SK-MEL-5 (cell line): ENCODE measurements at places on chromosomes 5 and 9. TPM values are rescaled to one million over a fixed set of nuclear protein-coding genes. Genes with fewer than 3 reads are reported as not detected.

PCDHB16 gene
- 0.55 and 0.75 TPM in 2 replicates for total RNA-seq

SLC25A48 gene
- total RNA-seq, result 0.05 TPM in 1 of 2 replicates, not detected in the other

HTR4 gene
- not detected in 2 replicates for total RNA-seq

SLC36A2 gene
- not detected in 2 replicates for total RNA-seq

OCLN gene
- total RNA-seq, result 10.9 and 11.9 TPM in 2 replicates

CCL27 gene
- total RNA-seq, result not detected in 2 replicates

PCDHGB1 gene
- 1.2 and 1.6 TPM in 2 replicates for total RNA-seq

FOXD1 gene
- total RNA-seq, result 5.3 and 13.1 TPM in 2 replicates

SPINK1 gene
- 12.1 and 13.5 TPM in 2 replicates for total RNA-seq

GABRP gene
- total RNA-seq, result not detected in 2 replicates

GLRA1 gene
- total RNA-seq, result not detected in 2 replicates

SLC35D2 gene
- 48.7 and 54.5 TPM in 2 replicates for total RNA-seq

DNA sequence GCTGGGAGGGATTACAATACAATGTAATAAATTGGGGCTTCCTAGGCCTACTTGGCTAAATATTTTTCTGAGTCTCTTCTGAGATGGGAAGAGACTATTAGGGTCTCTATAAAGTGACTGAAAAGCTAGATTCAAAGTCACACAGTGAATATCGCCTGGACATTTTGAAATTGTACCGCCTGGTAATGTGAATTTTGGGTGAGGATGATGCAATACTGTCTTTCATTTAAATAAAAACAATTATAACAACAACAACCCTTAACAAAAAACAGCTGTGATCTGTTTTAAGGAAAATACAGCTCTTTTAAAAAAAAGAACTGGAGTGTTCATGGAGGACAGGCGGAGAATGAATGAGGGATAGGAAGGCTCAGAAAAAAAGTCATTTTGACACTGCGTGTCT is 615.0 kb downstream of the RAB3C start:
- DNase-seq, result no peak

GRCh38 chr5:93079046-93079445 is 502.0 kb downstream of the NR2F1-AS1 start:
- DNase-seq, result no peak

- DNase-seq, result no peak
Observed at GRCh38 chr5:98106116-98107031, 667.1 kb upstream of the RGMB start.

- no peak for DNase-seq
Observed at GRCh38 chr9:36191290-36191645, 547 bp downstream of the CLTA start.

GRCh38 chr9:75664597-75664996 is 225.9 kb upstream of the PCSK5 start:
- DNase-seq, result no peak

GRCh38 chr5:109868737-109869136 is 179.0 kb downstream of the MAN2A1 start:
- DNase-seq, result no peak

GRCh38 chr9:4235871-4236804 is 63.7 kb downstream of the GLIS3 start:
- peak; percentile 3 for DNase-seq

GRCh38 chr5:105940181-105940580 is 1730.6 kb downstream of the EFNA5 start:
- DNase-seq, result no peak

- no peak for DNase-seq
Observed at GRCh38 chr5:128645581-128645980, 107.5 kb upstream of the FBN2 start.

DNA sequence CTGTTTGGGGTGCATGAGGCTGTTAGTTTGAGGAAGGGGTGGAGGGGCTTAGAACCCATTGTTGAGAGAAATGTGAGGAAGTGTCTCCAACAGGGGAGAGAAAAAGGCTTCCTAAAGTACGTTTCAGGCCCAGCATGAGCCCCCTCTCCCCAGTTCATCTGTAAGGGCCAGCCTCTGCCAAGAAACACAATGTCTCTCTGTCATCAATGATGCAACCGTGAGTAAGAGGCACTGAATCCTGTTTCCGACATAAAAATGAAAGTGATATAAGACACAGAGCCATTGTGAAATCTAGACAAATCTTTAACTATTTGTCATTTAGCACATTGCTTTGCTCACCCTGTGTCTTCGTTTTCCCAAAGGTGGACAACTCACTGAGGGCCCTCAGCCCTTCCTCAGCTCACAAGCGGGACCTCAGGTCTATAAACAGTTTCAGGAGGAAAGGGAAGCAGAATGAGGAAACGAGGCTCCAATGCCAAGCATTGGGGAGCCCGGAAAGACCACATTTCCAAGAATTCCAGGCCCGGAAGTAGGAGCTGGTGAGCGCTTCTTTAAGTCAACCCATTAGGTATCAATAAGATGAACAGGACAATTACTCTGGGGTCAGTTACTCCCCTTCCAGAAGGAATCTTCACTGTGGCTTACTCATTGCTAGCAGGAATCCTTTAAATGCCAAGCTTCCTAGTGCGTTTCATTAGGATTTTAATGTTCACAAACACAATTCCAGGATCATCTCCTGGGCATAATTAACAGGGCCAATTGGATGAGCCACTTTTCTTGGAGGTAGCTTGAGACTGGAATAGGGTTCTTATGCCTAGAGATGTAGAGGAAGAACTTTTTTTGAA is 59.0 kb upstream of the KLF4 start:
- peak; percentile 74 for DNase-seq

DNA sequence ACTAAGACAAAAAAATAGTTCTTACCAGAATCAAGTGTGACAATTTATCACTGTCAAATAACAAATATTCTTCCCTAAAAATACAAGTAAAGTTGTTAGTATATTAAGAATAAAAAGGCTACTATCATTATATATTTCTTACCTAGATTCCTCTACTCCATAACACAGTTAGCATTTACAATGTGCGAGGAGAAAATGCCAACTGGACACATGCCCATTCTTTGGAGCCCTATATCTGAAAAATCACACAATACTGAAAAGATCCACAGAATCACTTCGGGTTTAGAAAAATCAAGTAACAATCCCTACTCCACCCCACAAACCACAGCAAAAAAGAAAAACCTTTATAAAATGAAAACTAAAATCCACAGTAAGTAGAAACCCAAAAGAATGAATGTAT is 70.9 kb downstream of the PKD2L2 start:
- no peak for DNase-seq

GRCh38 chr5:61252643-61252925 is 79.5 kb upstream of the ZSWIM6 start:
- DNase-seq, result no peak

DNA sequence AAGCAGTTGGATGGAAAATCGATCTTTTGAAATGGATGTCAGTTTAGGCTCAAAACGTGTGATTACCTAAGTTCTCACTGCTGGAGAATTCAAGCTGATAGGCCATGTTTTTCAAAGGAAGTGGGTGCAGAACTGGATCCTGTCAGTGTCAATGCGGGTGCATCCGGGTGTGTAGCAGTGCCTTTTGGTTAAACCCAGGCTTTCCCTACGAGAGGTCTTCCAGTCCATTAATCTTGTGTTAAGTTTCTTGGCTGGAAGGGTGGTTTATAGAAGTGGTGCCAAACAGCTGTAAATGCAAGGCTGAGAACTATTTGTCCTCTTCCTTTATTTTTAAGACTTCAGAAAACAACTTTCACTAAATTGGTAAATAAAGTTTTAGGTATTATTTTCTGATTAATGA is 71.9 kb downstream of the DAPK1 start:
- DNase-seq, result no peak

DNA sequence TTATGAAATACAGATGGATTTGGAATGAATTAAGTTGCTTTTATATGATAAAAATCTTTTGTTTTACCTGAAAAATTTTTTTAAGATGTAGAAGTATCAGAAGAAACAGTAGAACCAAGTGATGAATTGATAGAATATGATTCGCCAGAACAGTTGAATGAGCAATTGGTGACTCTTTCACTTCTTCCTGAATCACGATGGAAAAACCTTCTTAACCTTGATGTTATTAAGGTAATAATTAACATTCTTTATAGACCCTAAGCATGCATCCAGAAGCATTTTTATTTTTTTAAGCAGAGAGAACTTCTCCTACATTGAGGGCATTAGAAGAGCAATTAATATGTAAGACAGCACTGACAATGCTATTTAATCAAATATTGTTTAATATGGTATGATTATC is 28.8 kb downstream of the WDR36 start:
- DNase-seq, result no peak

GRCh38 chr5:162288647-162289296 is 221.2 kb downstream of the GABRG2 start:
- DNase-seq, result peak; percentile 10

GRCh38 chr5:154002093-154002492 is 36.6 kb downstream of the FAM114A2 start:
- no peak for DNase-seq

- peak; percentile 48 for DNase-seq
Observed at GRCh38 chr5:16855485-16855884, 80.6 kb downstream of the MYO10 start.

DNA sequence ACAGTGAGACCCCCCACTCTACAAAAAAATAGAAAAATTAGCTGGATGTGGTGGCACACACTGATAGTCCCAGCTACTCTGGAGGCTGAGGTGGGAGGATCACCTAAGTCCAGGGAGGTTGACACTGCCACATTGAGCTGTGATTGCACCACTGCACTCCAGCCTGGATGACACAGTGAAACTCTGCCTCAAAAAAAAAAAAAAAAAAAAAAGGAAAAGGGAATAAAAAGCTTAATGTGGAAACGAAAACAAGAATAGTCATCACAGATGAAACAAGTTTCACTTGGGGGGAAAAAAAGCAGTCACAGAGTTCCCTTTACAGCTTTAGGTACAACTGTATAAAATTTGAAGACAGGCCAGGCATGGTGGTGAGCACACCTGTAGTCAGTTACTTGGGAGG is 84.2 kb downstream of the FNBP1 start:
- DNase-seq, result no peak

DNA sequence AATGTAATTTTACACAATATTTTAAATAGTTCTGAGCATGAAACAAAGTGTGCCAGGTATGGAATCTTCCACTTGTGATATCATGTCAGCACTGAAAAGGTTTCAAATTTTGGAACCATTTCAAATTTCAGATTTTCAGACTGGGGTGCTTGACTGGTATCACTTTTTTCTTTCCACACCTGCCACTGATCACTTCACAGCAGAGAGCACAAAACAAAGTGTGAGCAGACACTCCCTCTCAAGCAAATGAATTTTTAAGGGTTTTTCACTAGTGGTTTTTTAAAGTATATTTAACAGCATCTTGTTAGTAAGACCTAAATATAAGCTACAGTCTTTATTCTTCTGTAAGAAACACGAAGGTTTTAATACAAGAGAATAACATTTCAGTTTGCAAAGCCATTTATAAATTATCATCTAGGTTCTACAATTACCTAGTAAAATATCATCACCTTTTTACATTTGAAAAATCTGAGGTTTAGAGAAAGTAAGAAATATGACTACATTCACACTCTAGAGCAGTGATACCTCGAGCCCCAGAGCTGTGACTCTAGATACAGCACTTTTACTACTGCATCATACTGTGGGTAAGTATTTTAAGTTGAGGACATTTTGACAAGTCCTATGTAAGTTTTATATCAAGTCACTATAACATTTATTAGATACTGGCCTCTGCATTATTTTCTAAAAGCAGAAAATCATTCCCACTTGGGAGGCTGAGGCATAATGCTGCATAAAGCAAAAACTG is 14.6 kb downstream of the GOLPH3 start:
- no peak for DNase-seq

DNA sequence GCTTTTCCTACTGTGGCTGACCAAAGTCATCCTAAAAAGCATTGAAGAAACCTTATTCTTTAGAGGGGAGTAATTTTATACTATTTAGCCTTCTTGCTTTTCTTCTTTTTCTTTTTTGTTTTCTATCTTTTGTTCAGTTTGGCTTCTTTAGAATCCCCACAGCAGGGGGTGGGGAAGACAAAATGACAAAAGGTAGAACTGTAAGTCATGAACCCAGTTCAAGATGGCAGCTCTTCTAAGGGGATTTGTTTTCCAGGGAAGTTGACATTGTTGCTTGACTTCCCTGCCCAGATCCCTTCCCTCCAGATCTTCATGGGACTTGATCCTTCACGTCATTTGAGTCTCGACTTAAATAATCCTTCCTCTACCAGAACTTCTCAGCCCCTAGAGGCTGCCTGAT is 692.4 kb upstream of the DMAC1 start:
- no peak for DNase-seq

GRCh38 chr5:94268226-94268625 is 350.2 kb downstream of the KIAA0825 start:
- no peak for DNase-seq

DNA sequence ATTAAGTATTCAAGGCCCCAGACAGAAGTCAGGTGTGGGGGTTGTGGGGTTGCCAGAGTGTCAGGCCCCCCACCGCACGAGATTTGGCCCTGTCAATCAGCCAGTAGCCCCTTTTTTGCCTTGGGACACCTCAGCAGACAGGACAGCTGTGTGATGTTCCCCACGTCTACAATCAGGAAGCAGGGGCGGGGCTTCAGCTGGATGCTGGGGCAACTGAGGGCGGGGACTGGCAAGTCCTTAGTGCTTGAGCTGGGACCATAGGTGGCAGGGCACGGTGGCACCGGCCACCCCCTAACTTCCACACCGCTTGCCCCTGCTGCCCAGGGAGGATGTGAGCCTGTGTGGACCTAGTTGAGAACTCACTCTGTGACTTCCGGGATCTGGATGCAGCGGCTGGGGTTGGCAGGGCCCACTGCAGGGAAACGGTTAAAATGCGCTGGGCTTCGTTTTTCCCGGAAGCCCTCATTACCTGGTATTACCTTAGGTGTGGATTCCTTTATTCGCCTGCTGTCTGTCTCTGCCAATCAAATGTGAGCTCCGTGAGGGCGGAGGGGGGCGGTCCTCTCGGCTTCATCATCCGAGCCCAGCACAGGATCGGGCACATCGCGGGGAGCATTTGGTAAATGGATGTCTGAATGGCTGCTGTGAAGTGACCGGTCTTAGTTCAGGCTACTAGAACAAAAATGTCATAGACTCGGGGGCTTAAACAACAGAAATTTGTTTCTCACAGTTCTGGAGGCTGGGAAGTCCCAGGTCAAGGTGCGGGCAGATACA is 7.5 kb upstream of the GTF3C5 start:
- DNase-seq, result peak; percentile 28

GRCh38 chr5:155052532-155052931 is 39.0 kb downstream of the KIF4B start:
- DNase-seq, result no peak

GRCh38 chr9:132509928-132510874 is 72.2 kb upstream of the BARHL1 start:
- no peak for DNase-seq

- no peak for DNase-seq
Observed at GRCh38 chr5:16812911-16813310, 123.2 kb downstream of the MYO10 start.
